ENCODE measurements at places on chromosomes 11 and 22. TPM values are rescaled to one million over a fixed set of nuclear protein-coding genes. Genes with fewer than 3 reads are reported as not detected.

DNA sequence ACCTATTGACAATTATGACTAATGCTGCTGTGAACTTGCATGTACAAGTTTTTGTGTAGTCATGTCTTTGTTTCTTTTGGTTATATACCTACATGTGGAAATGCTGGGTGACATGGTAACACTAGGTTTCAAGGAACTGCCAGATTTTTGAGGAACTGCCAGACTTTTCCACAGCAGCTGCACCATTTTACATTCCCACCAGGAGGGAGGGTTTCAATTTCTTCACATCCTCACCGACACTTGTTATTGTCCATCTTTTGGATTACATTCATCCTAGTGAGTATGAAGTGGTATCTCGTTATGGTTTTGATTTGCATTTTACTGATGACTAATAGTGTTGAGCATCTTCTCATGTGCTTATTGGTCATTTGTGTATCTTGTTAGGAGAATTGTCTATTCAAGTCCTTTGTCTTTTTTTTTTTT lies 13.3 kb downstream of the CLDN5 start:
- no peak for DNase-seq

DNA sequence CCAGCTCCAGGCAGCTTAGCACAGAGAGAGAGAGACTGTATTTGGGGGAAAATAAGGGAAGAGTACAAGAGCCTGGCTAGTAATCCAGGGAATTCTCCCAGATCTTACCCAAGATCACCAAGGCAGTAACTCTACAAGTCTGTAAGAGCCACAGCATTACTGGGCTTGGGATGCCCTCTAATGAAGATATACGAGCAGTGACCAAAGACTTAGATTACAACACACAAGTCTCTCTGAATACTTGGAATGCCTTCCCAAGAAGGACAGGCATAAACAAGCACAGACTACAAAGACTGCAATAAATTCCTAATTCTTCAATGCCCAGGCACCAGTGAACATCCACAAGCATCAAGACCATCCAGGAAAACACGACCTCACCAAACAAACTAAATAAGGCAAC lies 17.7 kb downstream of the DNAJC24 start:
- DNase-seq, result peak; percentile 58

DNA sequence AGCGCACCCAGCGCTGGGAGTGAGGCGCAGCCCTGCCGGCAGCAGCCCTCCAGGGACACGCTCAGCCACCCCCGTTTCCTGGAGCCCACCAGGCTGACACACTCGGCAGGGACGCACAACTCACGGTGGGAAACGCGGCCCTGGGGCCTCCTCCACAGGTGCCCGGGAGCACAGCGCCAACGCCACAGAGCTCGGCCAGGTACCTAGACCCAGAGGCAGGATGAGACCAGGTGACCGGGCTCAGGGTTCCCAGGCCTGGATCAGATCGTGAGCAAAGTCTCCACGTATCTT lies 18.0 kb downstream of the TUBGCP6 start:
- no peak for DNase-seq

- no peak for DNase-seq
Observed at GRCh38 chr11:16194566-16194965, 161.8 kb downstream of the SOX6 start.

DNA sequence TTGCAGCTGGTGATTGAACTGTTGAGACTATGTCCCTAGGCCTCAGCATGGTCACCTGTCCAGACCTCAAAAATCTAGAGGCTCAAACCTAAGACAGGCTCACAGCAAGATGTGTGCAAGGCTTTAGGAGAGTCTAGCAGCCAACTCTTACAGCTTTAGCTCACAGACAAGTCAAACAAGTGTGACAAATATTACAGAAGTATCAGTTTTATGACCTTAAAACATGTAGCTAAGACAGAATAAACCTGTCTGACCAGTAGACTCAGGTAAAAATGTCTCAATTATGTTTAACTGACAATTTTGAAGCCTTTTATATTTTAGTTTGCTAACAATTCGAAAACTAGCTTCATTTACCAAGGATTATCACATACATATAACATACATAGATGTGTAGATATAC lies 80.0 kb upstream of the HTATIP2 start:
- DNase-seq, result no peak

DNA sequence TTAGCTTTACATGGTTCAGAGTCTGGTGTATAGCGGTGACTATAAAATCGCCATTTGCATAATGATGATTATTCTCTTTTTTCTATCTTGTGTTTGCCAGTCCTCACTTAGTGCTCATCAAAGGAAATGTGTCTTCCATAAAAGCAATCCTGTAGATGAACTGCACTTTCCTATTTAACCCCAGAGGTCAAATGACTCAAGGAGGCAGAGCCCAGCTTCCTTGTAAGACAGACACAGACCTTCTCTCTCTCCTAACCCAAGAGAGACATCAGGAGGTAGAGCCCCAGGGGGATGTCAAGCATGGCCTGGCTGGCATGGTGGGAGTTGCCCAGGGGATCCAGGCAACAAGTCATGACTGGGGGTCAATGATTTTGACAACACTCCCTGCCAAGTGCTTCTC lies 46.9 kb upstream of the CRTAM start:
- peak; percentile 56 for DNase-seq

GRCh38 chr22:23389271-23390071 lies 190.6 kb downstream of the IGLL1 start:
- no peak for DNase-seq

- DNase-seq, result no peak
Observed at GRCh38 chr11:61844909-61845565, 16.9 kb downstream of the FADS2 start.

GRCh38 chr22:42879371-42880021 lies 22.4 kb upstream of the ARFGAP3 start:
- no peak for DNase-seq

DNA sequence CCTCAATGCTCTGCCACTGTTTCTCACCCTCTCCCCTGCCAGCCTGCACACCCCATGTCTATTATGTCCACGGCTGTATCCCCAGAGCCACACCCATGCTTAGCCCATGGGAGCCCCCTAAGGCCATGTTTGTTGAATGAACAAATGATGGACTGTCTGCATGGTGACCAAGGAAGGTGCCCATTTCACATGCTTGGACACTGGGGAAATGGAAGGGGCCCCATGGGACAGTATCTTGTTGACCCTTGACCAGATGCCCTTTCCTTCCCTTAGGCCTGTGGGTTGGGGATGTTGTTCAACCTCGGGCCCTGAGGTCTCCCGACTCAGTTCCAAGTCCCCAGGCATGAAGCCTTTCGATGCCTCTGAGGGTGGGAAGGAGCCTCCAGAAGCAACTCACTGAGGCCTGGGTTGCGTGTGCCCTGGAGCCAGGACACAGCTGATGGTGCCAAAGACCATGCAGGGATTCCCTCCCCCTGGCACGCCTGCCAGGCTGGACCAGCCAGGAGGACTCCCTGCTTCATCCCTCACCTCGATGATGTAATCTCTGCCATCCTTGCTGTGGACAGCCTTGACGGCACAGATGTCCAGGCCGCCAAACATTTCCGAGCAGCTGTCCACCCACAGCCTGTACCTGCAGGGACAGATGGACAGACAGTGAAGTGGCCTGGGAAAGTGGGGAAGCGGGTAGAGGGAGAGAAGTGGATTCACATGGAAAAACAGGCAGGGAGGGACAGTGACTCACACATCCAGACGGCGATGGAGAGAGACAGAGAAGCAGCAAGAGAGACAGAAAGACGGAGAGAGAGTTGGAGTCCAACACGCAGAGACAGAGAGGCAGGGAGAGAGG lies 58.9 kb downstream of the FBXO7 start:
- DNase-seq, result peak; percentile 60

DNA sequence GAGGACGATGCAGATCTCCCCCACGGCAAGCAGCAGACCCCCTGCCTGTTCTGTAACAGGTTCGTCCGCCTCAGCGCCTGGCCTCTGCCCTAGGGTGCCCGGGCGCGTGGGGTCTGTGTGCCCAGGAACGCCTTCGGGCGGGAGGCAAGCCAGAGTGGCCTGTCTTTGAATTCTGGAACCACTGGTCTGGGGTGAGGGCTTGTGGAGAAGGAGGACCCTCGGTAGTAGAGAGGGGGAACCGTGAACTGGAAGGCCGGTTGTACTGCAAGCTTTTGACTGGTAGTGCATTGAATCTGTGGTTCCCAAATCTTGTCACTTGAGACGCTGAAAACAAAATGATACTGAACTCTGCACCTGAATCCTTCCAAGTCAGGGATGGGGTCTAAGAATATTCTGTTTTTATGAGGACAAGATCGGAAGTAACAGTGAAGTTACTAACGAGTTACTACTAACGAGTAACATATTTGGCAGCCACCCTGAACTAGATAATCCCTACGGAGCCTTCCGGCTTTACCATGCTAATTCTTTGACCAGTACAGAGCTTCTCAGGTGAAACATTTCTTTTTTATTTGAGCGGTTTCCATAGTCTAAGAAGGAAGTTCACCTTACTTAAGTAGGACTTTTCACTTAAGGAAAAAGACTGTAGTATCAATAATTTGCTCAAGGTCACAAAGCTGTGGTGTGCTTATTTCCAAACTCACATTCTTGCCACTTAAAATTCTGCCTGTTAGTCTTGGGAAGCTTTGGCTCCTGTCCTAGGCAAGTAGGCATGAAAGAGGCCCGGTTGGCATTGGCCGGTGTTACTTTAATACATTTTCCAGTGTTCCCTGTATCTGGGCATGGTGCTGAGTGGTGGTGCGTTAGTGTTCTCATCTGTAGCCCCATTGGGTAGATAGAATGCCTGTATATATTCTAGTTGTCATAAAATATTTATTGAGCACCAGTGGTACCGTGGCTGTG lies 860 bp downstream of the PRMT3 start:
- DNase-seq, result peak; percentile 2

- DNase-seq, result no peak
Observed at GRCh38 chr11:126394036-126394435, 38.5 kb downstream of the ST3GAL4 start.

DNA sequence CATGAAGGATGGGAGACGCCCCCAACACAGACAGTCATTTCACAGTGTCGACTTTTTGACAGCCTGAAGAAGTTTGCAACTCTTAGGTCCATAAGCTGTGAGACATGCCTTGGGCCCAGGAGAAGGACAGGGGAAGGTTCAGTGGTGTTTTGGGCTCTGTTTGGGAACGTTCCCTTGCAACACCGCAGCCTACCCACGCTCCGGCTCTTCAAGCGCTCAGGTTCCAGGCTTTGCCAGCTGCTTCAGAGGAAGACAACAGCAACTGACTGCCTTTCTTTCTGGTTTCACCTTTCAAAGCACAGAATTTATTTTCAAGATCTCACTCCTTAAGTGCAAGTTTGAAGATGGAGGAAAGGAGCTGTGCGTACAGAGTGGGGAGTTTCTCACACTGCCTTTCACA lies 575.8 kb upstream of the B3GAT1 start:
- DNase-seq, result no peak

- DNase-seq, result no peak
Observed at GRCh38 chr11:65952052-65952521, 6.8 kb downstream of the TSGA10IP start.

DNA sequence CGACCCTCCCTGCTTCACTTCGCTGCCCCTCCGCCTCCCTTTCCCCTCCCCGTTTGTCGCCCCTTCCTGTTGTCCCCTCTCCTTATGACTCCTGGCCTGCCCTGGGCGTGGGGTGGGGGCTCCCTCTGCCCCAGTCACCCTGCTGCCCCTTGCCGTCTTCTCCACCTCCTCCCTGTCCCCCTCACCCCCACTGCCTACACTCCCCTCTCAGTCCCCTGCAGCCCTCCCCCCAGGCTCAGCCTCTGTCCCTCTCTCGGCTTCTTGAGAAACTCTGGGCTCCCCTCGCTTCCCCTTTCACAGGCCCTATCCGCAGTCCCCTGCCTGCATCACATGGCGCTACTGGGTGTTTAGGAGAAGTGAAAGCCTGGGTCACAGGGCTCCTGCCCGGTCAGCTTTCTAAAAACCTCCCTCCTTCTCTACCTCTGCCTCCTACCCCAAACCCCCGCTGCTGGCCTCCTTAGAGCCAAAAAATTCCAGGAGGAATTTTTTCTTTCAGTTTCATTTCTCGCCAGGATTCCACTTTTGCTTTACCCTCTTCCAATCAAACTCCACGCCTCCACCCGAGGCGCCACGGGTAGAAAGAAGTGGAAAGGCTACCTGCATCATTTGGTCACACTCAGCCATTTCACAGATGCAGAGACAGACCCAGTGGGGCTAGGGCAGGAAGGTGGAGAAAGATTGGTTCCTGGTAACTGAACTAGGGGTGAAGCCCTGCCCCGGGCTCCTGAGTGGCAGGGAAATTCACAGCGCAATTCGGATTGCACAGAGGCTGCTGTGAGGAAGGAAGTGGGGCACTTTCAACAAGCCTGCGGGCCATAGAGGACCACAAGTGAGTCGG lies at the start of gene SLC15A3:
TSS of gene SLC15A3 (minus strand) at position 273 of the 838 bp plus-strand sequence. CDS start 625 bp downstream, outside the sequence.
- peak; percentile 69 for DNase-seq

DNA sequence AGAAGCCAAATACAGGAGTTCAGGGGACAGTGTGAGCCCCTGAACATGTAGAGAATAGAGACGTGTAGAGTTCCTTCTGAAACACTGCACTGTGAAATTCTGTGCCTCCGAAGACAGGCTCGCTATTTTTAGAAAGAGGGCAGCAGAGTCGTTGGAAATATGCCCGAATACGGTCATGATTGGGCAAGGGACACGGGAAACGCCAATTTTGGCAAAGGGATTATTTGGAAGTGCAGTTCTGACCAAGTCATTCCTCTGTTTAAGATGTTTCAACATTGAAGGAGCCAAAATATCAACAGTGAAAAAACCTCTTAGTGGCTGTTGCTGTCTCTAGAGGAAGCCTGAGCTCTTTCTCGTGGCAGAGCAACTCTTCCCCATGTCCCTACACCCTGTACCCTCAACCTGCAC lies 9.5 kb upstream of the CBX6 start:
- peak; percentile 84 for DNase-seq

- peak; percentile 95 for DNase-seq
Observed at GRCh38 chr22:17570851-17571631, 7.7 kb downstream of the SLC25A18 start.

The PKP3 gene
- 2.2 TPM for total RNA-seq

The SELENOM gene
- total RNA-seq, result 155 TPM

The ZDHHC13 gene
- total RNA-seq, result 20.3 TPM

The APOA5 gene
- not detected for total RNA-seq

The APOL2 gene
- 78.2 TPM for total RNA-seq

The GRM5 gene
- total RNA-seq, result under 0.01 TPM

The LPXN gene
- total RNA-seq, result 3.5 TPM

The SERPIND1 gene
- total RNA-seq, result under 0.01 TPM

The RNF215 gene
- 20.3 TPM for total RNA-seq

The ZFTA gene
- 12.2 TPM for total RNA-seq
